ENCODE measurements at places on chromosomes 6 and 20. TPM values are rescaled to one million over a fixed set of nuclear protein-coding genes. Genes with fewer than 3 reads are reported as not detected.

ADAM33 gene
- polyA plus RNA-seq = 1.7 TPM

SOX4 gene
- polyA plus RNA-seq = 4.8 TPM

MATN4 gene
- polyA plus RNA-seq = 0.13 TPM

RGS17 gene
- polyA plus RNA-seq = 0.75 TPM

ASIP gene
- polyA plus RNA-seq = not detected

NSFL1C gene
- polyA plus RNA-seq = 28.6 TPM

SRSF12 gene
- polyA plus RNA-seq = 0.13 TPM

C6orf47 gene
- polyA plus RNA-seq = 9.0 TPM

HFE gene
- polyA plus RNA-seq = 11.7 TPM

PEX6 gene
- polyA plus RNA-seq = 9.6 TPM
